Keratinocyte (primary cell): ENCODE measurements at places on chromosomes 12 and 14. TPM values are rescaled to one million over a fixed set of nuclear protein-coding genes. Genes with fewer than 3 reads are reported as not detected.

DNA sequence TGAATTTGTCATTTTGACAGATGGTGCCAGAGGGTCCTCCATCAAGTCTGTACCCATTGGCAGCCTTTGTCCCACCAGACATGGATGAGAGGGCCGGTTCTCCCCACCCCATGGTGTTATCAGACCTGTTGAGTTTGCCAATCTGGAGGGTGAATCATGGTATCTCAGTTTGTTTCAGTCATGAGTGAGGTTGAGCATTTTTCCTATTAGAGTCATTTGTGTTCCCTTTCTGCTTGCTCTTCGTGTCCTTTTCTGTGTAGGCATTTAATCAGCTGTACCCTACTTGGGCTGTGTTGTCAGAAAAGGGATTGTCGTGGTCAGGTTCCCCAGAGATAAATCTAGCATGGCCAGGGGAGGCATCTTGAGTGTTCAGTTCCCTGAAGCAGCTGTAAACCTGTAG is 30.5 kb downstream of the SLC24A4 start:
- no peaks in the 10 kb centered on the region for H3K36me3 ChIP-seq
- no peak overlapping the region for H3K4me3 ChIP-seq
- no peaks in the 10 kb centered on the region for H3K4me1 ChIP-seq
- H3K27me3 ChIP-seq = peaks cover 11% of the 10 kb centered on the region
- no peak overlapping the region for H3K27ac ChIP-seq
- no peak for DNase-seq

GRCh38 chr14:21112255-21112654 is 11.4 kb downstream of the TMEM253 start:
- no peaks in the 10 kb centered on the region for H3K27me3 ChIP-seq
- DNase-seq = no peak
- H3K36me3 ChIP-seq = no peaks in the 10 kb centered on the region
- peaks cover 16% of the 10 kb centered on the region for H3K4me1 ChIP-seq
- no peak overlapping the region for H3K27ac ChIP-seq
- no peak overlapping the region for H3K4me3 ChIP-seq

DNA sequence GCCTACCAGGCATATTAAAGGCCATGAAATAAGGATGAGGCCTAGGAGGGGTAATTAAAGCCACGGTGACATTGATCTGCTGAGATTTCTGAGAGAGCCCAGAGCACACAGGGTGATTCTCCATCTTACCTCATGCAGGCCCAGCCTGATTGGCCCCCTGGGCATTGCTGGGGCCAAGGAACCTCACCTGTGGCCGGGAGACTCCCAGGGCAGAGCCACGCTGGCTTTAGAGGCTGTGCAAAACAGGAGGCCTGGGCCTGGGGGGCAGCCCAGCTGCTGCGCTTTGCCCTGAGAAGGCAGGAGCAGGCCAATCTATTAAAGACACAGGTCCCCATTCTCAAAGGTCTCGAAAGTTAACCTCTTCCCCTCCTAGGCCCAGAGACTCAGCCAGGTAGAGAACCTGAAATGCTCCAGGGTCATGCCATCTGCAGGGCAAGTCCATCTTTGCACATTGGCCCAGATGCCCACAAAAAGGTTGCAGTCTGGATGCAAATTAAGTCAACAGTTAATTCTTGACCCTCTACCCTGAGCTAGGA is 1099.7 kb downstream of the BCL11B start:
- H3K4me3 ChIP-seq = no peak overlapping the region
- H3K4me1 ChIP-seq = no peaks in the 10 kb centered on the region
- H3K27me3 ChIP-seq = no peaks in the 10 kb centered on the region
- no peak overlapping the region for H3K27ac ChIP-seq
- DNase-seq = no peak
- H3K36me3 ChIP-seq = no peaks in the 10 kb centered on the region

- DNase-seq = no peak
- no peak overlapping the region for H3K4me3 ChIP-seq
- peaks cover 14% of the 10 kb centered on the region for H3K4me1 ChIP-seq
- H3K27ac ChIP-seq = no peak overlapping the region
- H3K36me3 ChIP-seq = no peaks in the 10 kb centered on the region
Measured at GRCh38 chr14:102828151-102828550, 50.9 kb downstream of the TRAF3 start.

DNA sequence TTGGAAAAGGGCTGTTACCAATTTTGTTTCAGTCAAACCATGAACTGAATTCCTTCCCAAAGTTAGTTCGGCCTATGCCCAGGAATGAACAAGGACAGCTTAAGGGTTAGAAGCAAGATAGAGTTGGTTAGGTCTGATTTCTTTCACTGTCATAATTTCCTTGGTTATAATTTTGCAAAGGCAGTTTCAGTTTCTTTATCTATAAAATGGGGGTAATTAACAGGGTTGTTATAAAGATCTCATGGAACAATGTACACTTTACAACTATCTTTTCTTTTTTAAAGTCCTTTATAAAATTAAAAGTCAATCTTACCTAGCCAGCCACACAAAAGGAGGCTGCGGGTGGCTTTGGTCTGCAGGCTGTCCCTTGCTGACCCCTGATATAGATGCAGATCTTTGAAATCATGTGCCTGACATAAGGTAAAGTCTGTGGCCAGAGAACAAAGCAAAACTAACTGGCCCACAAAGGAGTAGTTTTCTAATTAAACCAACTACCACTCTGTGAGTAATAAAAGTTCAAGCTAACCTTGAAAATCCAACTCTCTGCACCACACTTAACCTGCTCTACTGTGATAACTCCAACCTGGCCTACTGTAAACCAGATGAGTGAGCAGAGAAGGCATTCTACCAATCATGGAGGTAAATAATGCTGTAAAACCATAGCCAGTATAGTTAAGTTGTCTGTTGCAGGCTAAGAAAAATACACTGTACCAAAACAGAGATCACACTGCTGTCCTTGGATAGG is 49.5 kb downstream of the SLC38A1 start:
- peaks cover 33% of the 10 kb centered on the region for H3K36me3 ChIP-seq
- no peak overlapping the region for H3K4me3 ChIP-seq
- H3K27me3 ChIP-seq = no peaks in the 10 kb centered on the region
- peaks cover 54% of the 10 kb centered on the region for H3K4me1 ChIP-seq
- peak overlapping the region; percentile 89 for H3K27ac ChIP-seq
- DNase-seq = no peak

Gene CD4
- 0.01 to 0.05 TPM in 2 of 3 replicates, not detected in the other for polyA plus RNA-seq

GRCh38 chr14:53663709-53664108 is 292.9 kb downstream of the BMP4 start:
- H3K27me3 ChIP-seq = no peaks in the 10 kb centered on the region
- no peak overlapping the region for H3K27ac ChIP-seq
- H3K4me1 ChIP-seq = no peaks in the 10 kb centered on the region
- H3K36me3 ChIP-seq = no peaks in the 10 kb centered on the region
- DNase-seq = no peak
- no peak overlapping the region for H3K4me3 ChIP-seq

DNA sequence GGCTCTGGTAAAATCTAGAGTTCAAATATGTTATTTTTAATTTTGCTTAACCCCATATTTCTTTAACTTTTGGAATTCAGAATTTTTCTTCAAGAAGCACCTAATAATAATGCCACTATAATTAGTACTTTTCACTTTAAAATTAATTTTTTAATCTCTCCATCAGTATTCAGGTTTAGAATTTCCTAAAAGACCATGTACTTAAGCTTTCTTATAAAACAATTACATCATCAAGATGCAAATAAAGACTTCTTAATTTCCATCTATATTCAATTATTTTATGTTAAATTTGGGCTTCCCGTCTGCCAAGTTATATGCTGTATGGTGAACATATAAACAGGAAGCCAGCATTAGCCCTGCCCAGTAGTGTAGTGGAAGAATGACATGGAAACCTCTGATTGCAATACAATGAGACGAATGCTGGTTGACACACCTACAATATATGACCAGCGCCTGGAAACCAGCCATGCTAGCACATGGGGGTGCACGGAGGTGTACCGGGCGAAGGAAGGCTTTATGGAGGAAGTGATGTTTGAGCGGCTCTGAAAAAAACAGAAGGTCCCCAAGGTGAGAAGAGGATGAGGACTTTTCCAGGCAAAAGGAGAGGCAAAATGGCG is 82.2 kb downstream of the LLPH start:
- no peaks in the 10 kb centered on the region for H3K27me3 ChIP-seq
- H3K27ac ChIP-seq = no peak overlapping the region
- no peaks in the 10 kb centered on the region for H3K36me3 ChIP-seq
- no peak overlapping the region for H3K4me3 ChIP-seq
- DNase-seq = no peak
- peaks cover 21% of the 10 kb centered on the region for H3K4me1 ChIP-seq

Gene SLC25A47
- polyA plus RNA-seq = not detected in 3 replicates

DNA sequence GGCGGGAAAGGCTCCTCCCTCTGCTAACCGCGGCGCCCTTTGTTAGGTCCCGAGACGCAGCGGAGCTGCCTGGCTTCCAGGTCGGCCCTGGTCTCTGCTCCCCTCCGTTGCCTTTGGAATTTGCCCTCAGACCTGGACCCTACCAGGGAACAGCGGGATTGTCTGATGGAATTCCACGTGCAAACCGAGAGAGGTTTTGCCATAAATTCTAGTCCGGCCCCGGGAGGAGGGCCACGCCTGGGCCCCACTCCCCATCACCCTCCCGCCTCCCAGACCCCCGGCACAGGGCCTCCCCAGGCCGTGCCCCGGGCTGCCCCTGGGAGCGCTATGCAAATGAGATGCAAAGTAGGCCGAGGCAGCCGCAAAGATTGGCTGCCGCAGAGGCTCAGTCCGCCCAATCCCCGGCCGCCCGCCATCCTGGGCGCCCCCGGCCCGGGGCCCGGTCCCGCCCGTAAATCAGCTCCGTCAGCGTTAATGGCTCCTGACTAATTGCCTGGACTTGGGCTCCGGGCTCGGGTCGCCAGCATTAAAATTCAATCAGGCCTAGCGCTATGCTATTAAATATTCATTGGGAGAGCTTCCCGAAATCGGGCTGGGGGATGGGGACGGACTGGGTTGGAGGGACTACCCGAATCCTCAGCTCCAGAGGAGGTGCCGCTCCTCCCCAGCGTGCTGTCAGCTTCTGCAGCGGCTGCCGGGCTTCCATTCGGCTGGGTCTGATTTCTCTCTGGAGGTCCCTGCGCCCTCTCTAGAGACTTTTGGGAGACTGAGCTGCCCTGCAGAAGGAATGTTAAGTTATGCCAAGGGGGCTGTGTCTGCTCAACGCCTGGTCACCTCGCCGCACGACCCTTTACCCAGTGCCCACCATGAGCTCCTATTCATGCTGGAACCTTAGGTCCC is 15.7 kb upstream of the FIGNL2 start:
- no peak overlapping the region for H3K27ac ChIP-seq
- DNase-seq = no peak
- H3K4me3 ChIP-seq = no peak overlapping the region
- H3K36me3 ChIP-seq = no peaks in the 10 kb centered on the region
- peaks cover 56% of the 10 kb centered on the region for H3K27me3 ChIP-seq

DNA sequence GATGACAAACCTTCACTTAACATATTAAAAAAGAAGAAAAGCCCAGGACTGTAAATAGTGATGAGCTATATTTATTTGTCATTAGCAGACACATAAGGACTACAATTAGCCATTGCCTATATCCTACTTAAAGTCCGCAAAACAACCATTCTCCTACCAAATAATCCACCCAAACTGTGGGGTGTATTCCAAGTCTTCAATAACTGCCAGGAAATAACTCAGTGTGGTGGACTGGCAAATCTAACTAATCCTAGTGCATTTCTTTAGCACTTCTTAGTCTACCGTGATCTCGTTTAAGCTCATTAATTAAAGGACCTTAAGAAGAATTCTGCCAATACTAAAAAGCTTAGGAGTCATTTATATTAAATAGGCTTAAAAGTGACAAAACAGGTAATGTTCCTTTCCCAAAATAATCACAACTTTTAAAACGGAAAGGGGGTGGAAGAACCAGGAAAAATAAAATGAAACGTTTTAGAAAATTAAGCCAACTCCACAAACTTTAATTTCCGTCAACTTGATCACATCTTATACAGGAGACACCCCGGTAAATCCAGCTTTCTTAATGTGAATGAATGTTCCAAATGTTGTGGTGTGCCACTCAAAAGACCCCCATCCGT is 1.8 kb downstream of the NOVA1 start:
- no peaks in the 10 kb centered on the region for H3K36me3 ChIP-seq
- no peak for DNase-seq
- H3K27ac ChIP-seq = no peak overlapping the region
- H3K4me3 ChIP-seq = no peak overlapping the region

Gene GLIPR1L1
- not detected in 3 replicates for polyA plus RNA-seq

Gene TPPP2
- not detected in 3 replicates for polyA plus RNA-seq

- H3K4me1 ChIP-seq = peaks cover 23% of the 10 kb centered on the region
- H3K4me3 ChIP-seq = no peak overlapping the region
- DNase-seq = no peak
- H3K27ac ChIP-seq = no peak overlapping the region
- no peaks in the 10 kb centered on the region for H3K27me3 ChIP-seq
Measured at GRCh38 chr12:19026614-19027488, 102.7 kb upstream of the PLEKHA5 start.

Gene SYNDIG1L
- polyA plus RNA-seq = not detected in 3 replicates

Gene SUSD6
- 10.5 to 12.8 TPM (median 12.0 TPM) in 3 replicates for polyA plus RNA-seq

GRCh38 chr12:48966177-48966895 is 5.2 kb downstream of the WNT10B start:
- no peak overlapping the region for H3K27ac ChIP-seq
- no peak overlapping the region for H3K4me3 ChIP-seq
- no peaks in the 10 kb centered on the region for H3K36me3 ChIP-seq
- H3K4me1 ChIP-seq = peaks cover 20% of the 10 kb centered on the region

DNA sequence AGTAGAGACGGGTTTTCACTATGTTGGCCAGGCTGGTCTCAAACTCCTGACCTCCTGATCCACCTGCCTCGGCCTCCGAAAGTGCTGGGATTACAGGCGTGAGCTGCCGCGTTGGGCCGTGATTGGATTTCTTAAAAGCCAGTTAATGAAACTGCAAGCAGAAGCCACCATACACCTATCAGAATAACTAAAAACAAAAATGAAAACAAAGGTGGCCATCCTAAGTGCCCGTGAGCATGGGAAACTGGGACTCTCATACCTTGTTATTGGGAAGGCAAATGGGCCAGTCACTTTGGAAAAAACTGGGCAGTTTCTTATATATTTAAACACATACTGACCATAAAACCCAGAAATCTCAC is 7.7 kb upstream of the TCTN1 start:
- H3K36me3 ChIP-seq = no peaks in the 10 kb centered on the region
- no peak overlapping the region for H3K4me3 ChIP-seq
- H3K27ac ChIP-seq = no peak overlapping the region
- H3K4me1 ChIP-seq = no peaks in the 10 kb centered on the region
- DNase-seq = no peak
